WTC11 (cell line): ENCODE measurements at places on chromosomes 16 and 17. TPM values are rescaled to one million over a fixed set of nuclear protein-coding genes. Genes with fewer than 3 reads are reported as not detected.

DNA sequence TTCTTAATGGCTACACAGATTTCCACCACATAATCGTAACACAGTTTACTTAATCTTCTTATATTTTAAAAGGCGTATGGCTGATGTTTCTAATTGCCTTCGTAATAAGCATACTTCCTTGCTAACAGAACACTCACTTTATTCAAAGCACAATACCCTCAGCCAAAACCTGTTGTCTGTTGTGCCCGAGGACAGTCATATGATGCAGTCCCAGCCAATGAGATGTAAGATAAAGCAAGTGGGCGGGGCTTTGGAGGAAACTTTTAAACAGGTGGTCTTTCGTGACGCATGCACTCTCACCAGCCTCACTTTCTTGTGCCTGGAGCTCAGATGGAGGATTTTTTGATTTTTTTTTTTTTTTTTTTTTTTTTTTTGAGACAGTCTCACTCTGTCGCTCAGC lies 174.1 kb downstream of the ZFHX3 start:
- no peak for DNase-seq
- no peak overlapping the region for H3K4me3 ChIP-seq
- H3K4me1 ChIP-seq: peaks cover 5% of the 10 kb centered on the region; the same call in 1 of the 2 replicates
- H3K27ac ChIP-seq: no peak overlapping the region

GRCh38 chr17:1684378-1685189 lies at the start of gene PRPF8:
PRPF8 (minus strand) TSS chr17:1684867; CDS start chr17:1684571, 296 bp downstream.
- no peaks in the 10 kb centered on the region for H3K27me3 ChIP-seq
- peaks cover 49% of the 10 kb centered on the region for H3K36me3 ChIP-seq
- peak; percentile 98 for DNase-seq
- peaks cover 13% of the 10 kb centered on the region for H3K4me1 ChIP-seq
- H3K27ac ChIP-seq: peak within 1 kb of the TSS; percentile 99
- peak within 1 kb of the TSS; percentile 95 for H3K4me3 ChIP-seq

GRCh38 chr17:31696184-31696602 lies 162.9 kb downstream of the COPRS start:
- no peaks in the 10 kb centered on the region for H3K36me3 ChIP-seq
- no peak overlapping the region for H3K27ac ChIP-seq
- H3K4me1 ChIP-seq: peaks cover 4% of the 10 kb centered on the region; the same call in 1 of the 2 replicates
- H3K4me3 ChIP-seq: no peak overlapping the region
- DNase-seq: peak; percentile 23

DNA sequence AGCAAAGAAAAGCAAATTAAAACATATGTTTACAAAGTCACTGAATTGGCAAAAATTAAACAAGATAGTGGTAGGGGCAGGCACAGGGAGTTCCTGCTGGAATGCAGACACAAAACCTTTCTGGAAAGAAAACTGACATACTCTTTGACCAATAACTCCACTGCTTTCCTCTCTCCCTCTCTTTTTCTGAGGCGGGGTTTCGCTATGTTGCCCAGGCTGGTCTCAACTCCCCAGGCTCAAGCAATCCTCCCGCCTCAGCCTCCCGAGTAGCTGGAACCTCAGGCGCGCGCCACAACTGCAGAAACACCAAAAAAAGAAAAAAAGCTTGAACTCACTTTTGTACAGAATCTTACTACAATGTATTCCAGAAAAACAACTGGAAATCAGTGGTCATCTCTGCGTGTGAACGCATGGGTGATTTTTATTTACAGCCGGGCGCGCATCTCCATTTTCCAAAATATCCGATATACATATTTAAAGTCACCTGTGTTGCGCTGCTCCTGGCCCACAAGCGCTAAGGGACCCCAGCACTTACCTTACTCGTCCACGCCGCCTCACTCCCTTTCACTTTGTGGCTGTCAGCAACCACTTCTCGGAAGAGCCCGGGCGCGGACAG lies 480 bp downstream of the TXNL4B start:
- no peaks in the 10 kb centered on the region for H3K27me3 ChIP-seq
- no peak for DNase-seq

DNA sequence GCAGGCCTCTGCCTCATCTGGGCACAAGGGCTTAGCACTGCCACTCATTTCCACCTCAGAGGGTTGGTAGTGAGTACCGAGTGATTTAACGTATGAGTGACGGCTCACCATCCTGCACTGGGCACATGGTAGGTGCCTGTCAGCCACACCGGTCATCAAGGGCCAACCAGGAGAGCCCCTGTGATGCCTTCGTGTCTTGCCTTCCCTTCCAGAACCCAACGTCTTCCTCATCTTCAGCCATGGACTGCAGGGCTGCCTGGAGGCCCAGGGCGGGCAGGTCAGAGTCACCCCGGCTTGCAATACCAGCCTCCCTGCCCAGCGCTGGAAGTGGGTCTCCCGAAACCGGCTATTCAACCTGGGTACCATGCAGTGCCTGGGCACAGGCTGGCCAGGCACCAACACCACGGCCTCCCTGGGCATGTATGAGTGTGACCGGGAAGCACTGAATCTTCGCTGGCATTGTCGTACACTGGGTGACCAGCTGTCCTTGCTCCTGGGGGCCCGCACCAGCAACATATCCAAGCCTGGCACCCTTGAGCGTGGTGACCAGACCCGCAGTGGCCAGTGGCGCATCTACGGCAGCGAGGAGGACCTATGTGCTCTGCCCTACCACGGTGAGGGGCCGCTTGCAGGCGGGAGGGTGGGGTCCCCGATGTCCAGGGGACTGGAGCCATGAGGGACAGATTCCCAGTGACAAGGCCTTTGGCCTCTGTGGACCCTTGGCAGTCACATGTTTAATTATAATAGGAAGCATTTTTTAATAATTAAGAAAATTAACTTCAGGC lies 37.1 kb downstream of the MRC2 start:
- H3K4me3 ChIP-seq: no peak overlapping the region
- H3K36me3 ChIP-seq: peaks cover 9% of the 10 kb centered on the region
- peaks cover 5% of the 10 kb centered on the region; the same call in 1 of the 2 replicates for H3K4me1 ChIP-seq
- no peak for DNase-seq
- no peak overlapping the region for H3K27ac ChIP-seq
- no peaks in the 10 kb centered on the region for H3K27me3 ChIP-seq

GRCh38 chr17:41800601-41801373 lies 11.0 kb downstream of the P3H4 start:
- H3K4me3 ChIP-seq: peak overlapping the region; percentile 66
- H3K27me3 ChIP-seq: peaks cover 6% of the 10 kb centered on the region
- peaks cover 12% of the 10 kb centered on the region for H3K36me3 ChIP-seq

DNA sequence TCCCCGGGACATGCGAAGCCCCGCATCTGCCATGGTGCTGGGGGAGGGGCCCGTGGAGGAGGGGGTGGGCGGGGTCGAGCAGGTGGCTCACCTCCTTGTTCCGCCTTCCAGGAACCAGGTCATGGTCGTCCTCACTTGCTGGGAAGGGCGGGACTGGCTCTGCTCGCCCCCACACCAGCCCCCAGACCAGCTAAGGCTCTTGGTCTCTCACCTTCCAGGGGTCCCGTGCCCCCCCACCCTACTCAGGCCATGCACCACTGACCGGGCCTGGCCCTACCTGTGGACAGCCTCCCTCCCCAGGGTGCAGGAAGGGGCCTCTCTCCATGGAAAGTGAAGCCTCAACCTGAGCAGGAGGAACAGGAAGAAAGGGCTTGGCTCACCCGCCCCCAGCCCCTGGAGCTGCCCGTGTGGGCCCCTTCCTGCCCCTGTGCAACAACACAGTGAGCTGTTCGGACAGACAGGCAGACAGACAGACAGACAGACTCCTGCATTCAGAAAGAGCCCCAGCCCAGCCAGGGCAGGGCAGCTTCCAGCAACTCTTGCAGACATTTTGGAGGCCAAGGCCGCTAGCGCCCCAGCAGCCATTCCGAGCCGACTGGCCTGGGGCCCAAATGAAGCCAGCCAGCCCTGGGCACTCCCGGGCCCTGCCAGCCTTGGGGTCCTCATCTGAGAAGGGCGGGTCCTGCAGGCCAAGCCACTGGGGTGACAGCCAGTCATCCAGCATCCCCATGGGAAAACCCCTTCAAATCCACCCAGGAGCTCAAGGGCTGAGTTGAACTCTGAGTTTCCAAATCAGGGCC lies 8.1 kb upstream of the KREMEN2 start:
- H3K36me3 ChIP-seq: no peaks in the 10 kb centered on the region
- peak; percentile 40 for DNase-seq
- H3K4me1 ChIP-seq: peaks cover 26% of the 10 kb centered on the region
- no peak overlapping the region for H3K4me3 ChIP-seq
- 0 out of 2 replicates have a peak overlapping the region, but pooled peaks have one; percentile 41 for H3K27ac ChIP-seq

GRCh38 chr16:8955828-8956227 lies 7.9 kb downstream of the USP7 start:
- peak overlapping the region; percentile 74 for H3K27ac ChIP-seq
- H3K27me3 ChIP-seq: no peaks in the 10 kb centered on the region
- H3K4me1 ChIP-seq: peaks cover 87% of the 10 kb centered on the region
- no peak overlapping the region for H3K4me3 ChIP-seq
- DNase-seq: no peak

- peaks cover 61% of the 10 kb centered on the region for H3K4me1 ChIP-seq
- H3K4me3 ChIP-seq: no peak overlapping the region
- H3K36me3 ChIP-seq: peaks cover 6% of the 10 kb centered on the region
- H3K27me3 ChIP-seq: no peaks in the 10 kb centered on the region
- H3K27ac ChIP-seq: peak overlapping the region; percentile 63; the same call in 1 of the 2 replicates
- DNase-seq: no peak
Observed at GRCh38 chr16:3643095-3643730, 11.3 kb upstream of the DNASE1 start.

- no peak overlapping the region; the same call in 1 of the 2 replicates for H3K27ac ChIP-seq
- no peak overlapping the region for H3K4me3 ChIP-seq
- no peak for DNase-seq
- H3K36me3 ChIP-seq: no peaks in the 10 kb centered on the region
- peaks cover 18% of the 10 kb centered on the region for H3K4me1 ChIP-seq
Observed at GRCh38 chr17:43475494-43476089, 8.2 kb upstream of the DHX8 start.

- H3K27ac ChIP-seq: no peak overlapping the region
- no peak overlapping the region for H3K4me3 ChIP-seq
- no peak for DNase-seq
- H3K4me1 ChIP-seq: peaks cover 14% of the 10 kb centered on the region
- peaks cover 29% of the 10 kb centered on the region for H3K36me3 ChIP-seq
Observed at GRCh38 chr16:64434526-64435069, 687.3 kb downstream of the CDH11 start.

DNA sequence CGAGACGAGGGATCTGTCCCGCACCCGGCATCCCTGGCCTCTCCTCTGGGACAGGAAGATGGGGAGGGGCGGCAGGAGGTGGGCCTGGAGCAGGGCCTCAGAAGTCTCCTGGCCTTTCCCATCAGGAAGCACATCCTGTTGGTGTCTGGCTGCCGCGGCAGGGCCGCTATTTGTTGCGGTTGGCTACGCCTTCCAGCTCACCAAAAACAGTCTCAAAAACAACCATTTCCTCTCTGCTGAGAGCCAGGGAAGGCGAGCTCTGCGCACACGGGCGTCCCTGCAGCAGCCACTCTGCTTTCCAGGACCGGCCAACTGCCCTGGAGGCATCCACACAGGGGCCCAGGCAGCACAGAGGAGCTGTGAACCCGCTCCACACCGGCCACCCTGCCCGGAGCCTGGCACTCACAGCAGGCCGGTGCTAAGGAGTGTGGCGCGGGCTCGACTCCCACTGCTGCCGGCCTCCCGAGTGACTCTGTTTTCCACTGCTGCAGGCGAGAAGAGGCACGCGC lies at the start of gene TMEM204:
TMEM204 (plus strand) TSS at position 224 of the 509 bp plus-strand sequence. CDS start 610 bp downstream, outside the sequence.
- H3K4me1 ChIP-seq: no peaks in the 10 kb centered on the region
- H3K4me3 ChIP-seq: no peak within 1 kb of the TSS
- H3K36me3 ChIP-seq: no peaks in the 10 kb centered on the region
- H3K27me3 ChIP-seq: no peaks in the 10 kb centered on the region
- DNase-seq: no peak

DNA sequence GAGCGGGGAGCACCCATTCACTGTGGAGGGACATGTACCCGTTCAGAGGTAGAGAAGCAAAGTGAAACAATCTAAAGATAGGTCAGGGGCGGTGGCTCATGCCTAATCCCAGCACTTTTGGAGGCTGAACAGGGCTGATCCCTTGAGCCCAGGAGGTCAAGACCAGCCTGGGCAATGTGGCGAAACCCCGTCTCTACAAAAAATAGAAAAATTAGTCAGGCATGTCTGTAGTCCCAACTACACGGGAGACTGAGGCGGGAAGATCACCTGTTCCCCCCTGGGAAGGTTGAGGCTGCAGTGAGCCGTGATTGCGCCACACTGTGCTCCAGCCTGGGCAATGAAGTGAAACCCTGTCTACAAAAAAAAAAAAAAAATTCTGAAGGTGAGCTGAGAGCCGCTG lies 21.7 kb downstream of the MYL4 start:
- peaks cover 14% of the 10 kb centered on the region for H3K4me1 ChIP-seq
- DNase-seq: no peak
- no peaks in the 10 kb centered on the region for H3K36me3 ChIP-seq
- H3K27me3 ChIP-seq: peaks cover 16% of the 10 kb centered on the region
- no peak overlapping the region for H3K4me3 ChIP-seq

GRCh38 chr17:42720996-42721583 lies 23.8 kb downstream of the EZH1 start:
- no peaks in the 10 kb centered on the region for H3K4me1 ChIP-seq
- no peak overlapping the region for H3K27ac ChIP-seq
- H3K4me3 ChIP-seq: no peak overlapping the region
- DNase-seq: no peak

GRCh38 chr17:33202796-33203495 lies 90.1 kb downstream of the ASIC2 start:
- H3K27ac ChIP-seq: no peak overlapping the region
- DNase-seq: no peak
- no peak overlapping the region for H3K4me3 ChIP-seq
- peaks cover 8% of the 10 kb centered on the region for H3K4me1 ChIP-seq

- H3K27ac ChIP-seq: no peak overlapping the region
- no peaks in the 10 kb centered on the region for H3K27me3 ChIP-seq
- no peaks in the 10 kb centered on the region for H3K4me1 ChIP-seq
- H3K36me3 ChIP-seq: no peaks in the 10 kb centered on the region
- DNase-seq: no peak
Observed at GRCh38 chr16:64364894-64365293, 757.0 kb downstream of the CDH11 start.

GRCh38 chr17:82683534-82683933 lies 15.0 kb downstream of the RAB40B start:
- no peaks in the 10 kb centered on the region for H3K36me3 ChIP-seq
- no peak overlapping the region for H3K27ac ChIP-seq
- no peak for DNase-seq
- no peaks in the 10 kb centered on the region for H3K27me3 ChIP-seq

DNA sequence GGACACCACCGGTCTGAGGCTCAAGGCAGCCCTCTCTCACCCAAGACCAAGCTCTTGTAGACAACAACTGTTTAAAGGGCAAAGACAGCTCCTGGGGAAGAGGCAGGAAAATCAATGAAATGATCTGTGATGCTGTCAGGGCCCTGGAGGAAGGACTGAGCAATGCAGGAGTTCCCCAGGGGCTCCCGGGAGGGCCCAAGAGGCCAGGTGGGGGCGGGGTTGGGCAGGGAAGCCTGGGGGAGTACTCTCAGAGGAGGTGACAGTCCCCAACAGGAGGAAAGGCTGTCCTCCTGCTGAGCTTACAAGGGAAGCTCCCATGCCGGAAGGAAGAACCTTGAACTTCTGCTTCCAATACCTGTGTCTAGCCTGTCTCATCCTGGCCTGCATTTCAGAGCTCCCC lies 8.3 kb upstream of the NOS2 start:
- H3K36me3 ChIP-seq: peaks cover 5% of the 10 kb centered on the region
- H3K27me3 ChIP-seq: no peaks in the 10 kb centered on the region
- peaks cover 30% of the 10 kb centered on the region for H3K4me1 ChIP-seq
- no peak overlapping the region for H3K27ac ChIP-seq

The TSEN54 gene
- total RNA-seq: 47.8 to 53.4 TPM (median 51.5 TPM) in 3 replicates

The PRKCB gene
- 6.9 to 13.4 TPM (median 11.3 TPM) in 3 replicates for total RNA-seq

The RCVRN gene
- total RNA-seq: not detected in 3 replicates

The DNAH9 gene
- total RNA-seq: 0.14 to 0.50 TPM (median 0.31 TPM) in 3 replicates

The SLC5A11 gene
- 0.11 to 0.23 TPM in 2 of 3 replicates, not detected in the other for total RNA-seq

The SBK1 gene
- 79.4 to 85.7 TPM (median 82.6 TPM) in 3 replicates for total RNA-seq

The DYNLL2 gene
- total RNA-seq: 32.1 to 34.6 TPM (median 32.2 TPM) in 3 replicates

The PFN1 gene
- 1,289 to 1,315 TPM (median 1,307 TPM) in 3 replicates for total RNA-seq

The SLC47A1 gene
- 2.5 to 3.3 TPM (median 2.9 TPM) in 3 replicates for total RNA-seq
